ENCODE measurements at places on chromosomes 3 and 15.

DNA sequence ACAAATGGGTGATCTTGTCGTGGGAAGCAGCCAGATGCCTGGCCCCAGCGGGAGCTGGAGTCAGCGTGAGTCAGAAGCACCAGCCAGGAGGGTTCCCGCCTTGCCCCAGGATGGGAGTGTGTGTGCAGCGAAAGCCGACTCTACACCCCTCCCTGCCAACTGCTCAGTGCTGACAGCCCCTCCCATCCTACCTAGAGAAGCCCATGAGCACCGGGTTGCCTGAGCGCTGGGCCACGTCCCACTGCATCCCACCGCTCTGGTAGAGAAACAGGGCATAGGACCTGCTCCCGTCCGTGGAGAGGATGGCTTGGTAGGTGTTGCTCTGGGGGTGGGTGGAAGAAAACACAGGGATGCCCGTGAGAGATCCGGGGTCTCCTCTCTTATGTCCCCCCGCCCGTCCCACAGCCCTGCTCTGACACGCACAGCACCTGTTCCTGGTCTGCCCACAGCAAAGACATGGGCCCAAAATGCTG is 42.9 kb downstream of the MUC4 start:
- no peak for DNase-seq

DNA sequence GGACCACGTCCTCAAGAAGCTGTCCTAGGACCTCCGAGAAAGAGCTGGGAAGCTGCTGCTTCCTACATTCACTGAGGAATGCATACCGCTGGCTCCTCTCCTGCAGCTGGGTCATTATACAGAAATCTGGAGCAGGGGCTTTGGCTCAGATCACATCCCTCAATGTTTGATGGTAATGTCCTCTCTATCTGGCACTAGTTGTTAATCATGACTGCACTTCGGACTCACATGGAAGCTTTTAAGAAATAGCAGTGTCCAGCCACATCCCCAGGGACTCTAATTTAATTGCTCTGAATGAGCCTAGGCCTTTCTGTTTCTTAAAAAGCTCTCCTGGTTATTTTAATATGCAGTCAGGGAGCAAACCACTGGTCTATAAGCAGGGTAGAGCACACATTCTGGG is 25.7 kb upstream of the MYRIP start:
- DNase-seq = no peak

DNA sequence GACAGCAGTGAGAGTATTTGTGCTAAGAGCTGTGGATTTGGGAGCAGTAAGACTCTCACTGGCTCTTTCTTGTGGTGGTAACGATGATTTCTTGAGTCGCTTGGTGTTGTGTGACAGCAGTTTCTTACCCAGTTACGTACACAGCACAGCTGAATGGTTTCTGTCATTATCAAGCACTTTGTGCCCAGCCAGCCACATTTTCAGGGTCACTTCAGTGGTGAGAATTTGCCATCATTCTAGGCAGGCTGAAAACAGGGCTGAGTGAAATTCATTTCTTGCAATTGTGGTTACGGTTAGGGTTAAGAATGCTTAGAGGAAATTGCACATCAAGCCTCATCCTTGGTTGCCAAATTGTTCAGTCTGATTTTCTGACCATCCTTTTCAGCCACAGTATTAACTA is 130.1 kb downstream of the RYR3 start:
- no peak for DNase-seq

DNA sequence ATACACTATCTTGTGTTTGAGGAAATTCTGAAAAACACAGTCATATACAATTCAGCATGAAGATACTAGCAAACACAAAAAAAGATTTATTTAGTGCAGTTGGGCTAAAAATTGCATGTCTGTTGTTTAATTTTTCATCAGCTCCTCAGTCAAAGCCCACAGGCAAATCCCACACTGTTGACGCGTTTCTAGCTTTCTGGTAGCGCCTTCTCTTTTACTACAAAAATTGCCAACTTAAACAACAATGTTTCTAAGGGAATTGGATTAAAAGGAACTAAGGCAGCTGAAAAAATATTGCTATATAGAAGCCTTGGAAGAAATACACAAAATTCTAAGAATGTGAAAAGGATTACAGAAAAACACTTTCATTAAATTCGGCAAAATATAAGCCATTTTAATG is 196.7 kb upstream of the P2RY1 start:
- no peak for DNase-seq

- DNase-seq = no peak
Measured at GRCh38 chr15:25891081-25891480, 28.0 kb upstream of the ATP10A start.

DNA sequence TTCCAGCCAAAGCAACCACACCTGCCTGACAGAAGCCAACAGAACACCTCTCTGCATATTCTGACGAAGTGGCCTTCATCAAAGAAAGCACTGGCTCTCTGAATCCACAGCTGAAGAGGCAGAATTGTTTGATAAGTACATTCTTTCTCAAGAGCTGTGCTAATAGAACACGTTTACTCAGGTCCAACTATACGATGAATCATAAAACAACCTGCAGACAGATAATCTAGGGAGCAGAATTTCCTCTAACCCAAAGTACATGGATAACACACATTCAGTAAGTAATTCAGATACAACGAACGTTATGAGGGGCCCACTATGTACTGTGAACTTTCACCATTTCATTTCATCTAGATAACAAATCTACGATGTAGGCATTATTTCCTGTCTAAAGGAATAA is 25.4 kb downstream of the ALDH1A2 start:
- DNase-seq = no peak

DNA sequence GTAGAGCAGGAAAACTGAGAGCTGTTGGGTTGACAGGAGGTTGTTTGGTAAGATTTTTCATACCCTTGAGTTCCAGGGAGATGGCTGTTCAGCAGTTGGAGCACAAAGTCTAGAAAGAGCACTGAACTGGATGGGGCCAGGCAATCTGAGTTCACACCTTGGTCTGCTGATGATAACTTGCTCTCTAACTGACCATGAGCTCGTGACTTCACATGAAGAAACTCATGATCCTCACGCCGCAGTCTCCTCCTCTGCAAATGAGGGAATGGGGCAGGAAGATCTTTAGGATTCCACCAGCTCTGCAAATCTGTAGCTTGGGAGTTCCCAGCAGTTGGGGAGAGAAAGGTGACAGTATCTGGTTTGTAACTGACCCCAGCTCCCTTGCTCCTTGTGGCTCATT is 33.7 kb downstream of the CORO2B start:
- DNase-seq = no peak

DNA sequence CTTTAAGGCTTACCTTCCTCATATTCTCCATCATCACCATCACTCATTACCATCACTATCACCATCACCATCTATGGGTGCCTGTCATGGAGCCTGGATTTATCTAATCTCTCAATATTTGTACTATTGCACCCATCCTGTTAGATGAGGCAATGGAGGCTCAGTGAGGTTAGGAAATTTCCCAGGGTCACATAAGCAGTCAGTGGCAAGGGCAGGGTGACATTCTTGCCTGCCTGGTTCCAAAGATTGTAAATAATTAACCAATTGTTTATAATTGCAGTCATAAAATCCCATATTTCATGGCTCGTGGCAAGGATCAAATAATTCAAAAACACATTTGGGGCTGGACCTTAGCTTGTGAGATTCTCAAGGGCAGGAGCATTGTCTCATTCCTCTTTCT is 55.2 kb downstream of the MGLL start:
- no peak for DNase-seq

DNA sequence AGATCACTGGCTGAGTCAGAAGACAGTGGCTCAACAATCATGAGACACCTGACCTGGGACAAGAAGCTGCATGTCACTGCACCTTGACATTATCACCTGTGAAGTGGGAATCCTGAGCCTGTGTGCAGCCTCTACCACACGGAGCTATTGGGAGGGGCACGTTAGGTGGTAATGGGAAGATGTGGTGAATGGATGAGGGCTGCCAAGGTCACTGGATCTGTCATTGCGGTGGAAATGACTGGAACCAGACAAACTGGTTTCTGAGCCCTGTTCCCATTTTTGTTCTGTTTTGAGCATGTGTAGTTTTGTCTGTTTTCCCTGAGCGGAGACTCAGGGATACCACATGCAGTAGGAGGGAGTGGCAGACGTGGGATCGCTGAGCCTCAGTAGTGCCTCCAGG is 235.5 kb downstream of the OPA1 start:
- no peak for DNase-seq
